ENCODE measurements at places on chromosomes 13 and 19.
A peak's percentile ranks its signal among the peaks of the same experiment; 100 is the strongest.

DNA sequence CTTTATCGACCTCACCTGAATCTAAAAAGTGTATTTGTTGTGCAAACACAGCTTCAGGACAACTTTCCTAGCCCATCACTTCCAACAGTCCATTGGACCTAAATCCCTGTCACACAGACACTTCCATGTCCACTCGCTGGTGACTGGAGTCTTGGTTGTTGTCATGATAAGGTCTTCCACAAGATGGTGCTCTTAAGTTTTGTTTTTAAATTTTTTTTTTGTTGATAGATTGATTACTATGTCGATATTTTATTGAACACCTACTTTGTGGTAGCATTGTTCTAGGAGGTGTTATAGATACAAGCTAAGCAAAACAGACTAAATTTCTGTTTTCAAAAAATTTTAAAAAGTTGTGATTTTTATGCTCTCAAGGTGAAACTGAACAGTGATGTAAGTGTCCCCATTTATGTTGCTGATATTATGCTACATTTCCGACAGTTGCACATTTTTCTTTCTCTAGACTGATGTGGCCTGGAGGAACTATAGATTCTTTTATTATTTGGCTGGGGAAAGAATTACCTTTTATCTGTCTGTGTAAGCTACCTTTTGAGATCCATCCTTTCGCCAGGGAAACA lies 8.1 kb upstream of the ERICH6B start:
- no peak for DNase-seq

GRCh38 chr13:107743983-107744382 lies 471.4 kb downstream of the LIG4 start:
- DNase-seq: no peak

- peak; percentile 56 for DNase-seq
Measured at GRCh38 chr19:29666578-29667386, 1.5 kb downstream of the PLEKHF1 start.

GRCh38 chr13:40440990-40441820 lies 225.2 kb downstream of the FOXO1 start:
- no peak for DNase-seq

- DNase-seq: peak; percentile 66
Measured at GRCh38 chr19:49746206-49746958, 16.7 kb downstream of the TSKS start.

DNA sequence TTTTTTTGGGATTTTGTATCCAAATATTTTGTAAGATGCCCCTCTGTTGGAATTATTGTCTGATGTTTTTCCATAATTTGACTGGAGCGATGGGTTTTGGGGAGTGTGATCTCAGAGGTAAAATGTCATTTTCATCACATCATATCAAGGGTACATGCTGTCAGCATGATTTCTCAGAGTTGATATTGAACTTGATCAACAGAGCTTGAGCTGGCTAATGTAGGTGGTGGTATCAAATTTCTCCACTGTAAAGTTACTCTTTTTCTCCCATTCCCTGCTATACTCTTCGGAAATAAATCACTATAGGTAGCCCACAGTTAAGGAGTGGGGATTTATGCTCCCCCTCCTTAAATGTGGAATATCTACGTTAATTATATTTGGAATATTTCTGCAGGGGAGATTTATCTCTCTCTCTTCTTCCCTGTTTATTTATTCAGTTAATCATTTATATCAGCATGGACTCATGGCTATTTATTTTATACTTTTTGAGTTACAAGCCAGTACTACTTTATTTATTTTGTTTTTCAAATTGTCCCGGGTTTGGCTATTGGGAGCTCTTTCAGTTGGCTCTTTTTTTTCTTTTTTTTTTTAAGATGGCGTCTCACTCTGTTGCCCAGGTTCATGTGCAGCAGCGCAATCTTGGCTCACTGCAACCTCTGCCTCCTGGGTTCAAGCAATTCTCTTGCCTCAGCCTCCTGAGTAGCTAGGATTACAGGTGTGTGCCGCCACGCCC lies 8.8 kb downstream of the SETDB2 start:
- no peak for DNase-seq

GRCh38 chr19:19485161-19485997 lies 30.0 kb downstream of the TSSK6 start:
- no peak for DNase-seq

GRCh38 chr13:99197117-99197651 lies 3.5 kb upstream of the UBAC2 start:
- DNase-seq: no peak

- DNase-seq: no peak
Measured at GRCh38 chr13:90238413-90238812, 1109.1 kb upstream of the MIR17HG start.

DNA sequence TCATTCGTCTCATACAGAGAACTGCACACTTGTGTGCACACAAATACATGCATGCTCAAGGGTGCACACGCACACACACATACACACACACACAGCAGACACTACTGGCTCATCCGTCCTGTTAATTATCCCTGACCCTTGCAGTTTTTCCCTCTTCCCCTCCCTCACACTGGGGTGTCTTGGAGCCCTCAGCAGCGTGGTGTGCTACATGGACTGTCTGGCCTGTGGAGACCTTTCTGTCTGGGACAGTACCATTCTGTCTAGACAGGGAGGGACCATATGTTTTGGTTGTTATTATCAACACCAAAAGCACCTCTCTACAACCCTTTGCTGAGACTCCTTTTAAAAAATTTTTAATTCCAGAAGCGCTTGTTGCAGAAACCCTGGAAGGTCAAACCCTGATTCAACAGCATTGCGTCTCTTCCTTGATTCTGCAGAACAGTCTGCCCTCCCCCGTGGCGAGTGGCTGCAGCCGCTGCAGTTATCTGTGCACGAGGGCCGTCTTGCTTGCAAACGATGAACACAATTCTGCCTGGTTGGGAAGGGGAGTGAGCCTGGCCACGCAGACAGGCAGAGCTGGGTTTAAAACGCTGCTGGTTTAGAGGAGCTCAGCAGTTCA lies 374.0 kb downstream of the IRS2 start:
- no peak for DNase-seq

DNA sequence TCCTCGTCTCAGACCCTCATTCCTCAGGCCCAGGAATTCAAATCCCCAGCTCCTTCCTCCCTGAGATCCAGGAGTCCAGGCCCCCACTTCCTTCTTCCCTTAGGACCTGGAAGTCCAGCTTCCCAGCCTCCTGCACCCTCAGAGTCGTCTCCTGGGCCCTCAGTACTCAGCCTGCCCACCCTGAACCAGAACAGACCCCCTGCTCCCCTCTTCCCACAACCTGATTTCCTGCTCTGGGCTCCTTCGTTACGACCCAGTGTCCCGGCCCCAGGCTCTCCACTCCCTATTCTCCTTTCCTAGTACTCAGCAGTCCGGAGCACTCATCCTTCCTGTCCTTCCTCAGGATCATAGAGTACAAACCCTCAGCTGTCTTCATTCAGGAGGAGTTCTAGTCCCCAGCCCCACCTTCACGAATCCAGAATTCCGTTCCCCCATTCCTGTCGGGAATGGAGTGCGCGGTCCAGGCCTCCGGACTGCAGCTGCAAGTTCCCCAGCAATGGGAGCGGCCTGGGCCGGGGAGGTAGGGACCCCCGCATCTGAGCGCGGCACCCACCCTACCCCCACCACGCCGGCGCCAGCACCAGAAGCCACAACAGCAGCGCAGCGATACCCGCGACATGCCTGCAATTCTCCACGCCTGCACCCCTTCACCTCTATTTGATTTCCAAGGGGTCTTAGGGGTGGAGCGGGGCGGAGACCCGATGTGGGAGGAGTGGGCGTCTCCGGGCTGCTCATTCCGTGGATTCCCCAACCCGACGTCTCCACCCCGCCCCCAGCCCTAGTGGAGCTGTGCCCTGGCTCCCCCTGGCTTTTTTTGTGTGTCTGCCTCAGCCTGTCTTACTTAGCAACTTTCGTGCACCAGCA lies 12.7 kb downstream of the EGLN2 start:
- peak; percentile 54 for DNase-seq

DNA sequence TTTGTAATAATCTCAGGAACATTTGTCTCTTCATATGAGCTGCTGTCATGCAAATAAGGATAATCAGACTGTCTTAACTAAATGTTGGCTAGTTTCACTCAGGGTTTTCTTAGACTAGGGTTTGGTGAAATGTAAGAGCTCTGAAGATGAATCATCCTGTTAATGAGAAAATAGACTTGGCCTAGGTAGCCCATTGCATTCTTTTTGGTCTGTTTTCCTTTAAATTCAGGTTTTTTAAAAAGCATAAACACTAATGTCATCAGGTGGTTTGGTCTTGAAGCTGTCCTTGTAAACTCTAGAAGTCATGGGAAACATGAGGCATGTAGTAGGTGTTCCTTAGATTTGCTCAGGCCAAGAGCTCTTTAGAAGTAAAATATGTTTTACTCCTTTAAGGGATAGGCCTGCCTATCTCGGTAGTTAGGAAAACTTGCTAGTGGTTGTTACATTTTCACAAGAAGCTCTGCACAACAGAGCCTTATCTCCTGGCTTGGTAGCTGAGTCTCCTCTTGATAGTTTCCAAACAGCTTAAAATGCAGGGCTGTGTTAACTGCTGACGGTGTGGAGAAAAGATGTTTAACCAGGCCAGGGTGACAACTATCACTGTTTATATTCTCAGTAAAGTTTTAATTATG lies 62.0 kb upstream of the C1QTNF9B start:
- no peak for DNase-seq

DNA sequence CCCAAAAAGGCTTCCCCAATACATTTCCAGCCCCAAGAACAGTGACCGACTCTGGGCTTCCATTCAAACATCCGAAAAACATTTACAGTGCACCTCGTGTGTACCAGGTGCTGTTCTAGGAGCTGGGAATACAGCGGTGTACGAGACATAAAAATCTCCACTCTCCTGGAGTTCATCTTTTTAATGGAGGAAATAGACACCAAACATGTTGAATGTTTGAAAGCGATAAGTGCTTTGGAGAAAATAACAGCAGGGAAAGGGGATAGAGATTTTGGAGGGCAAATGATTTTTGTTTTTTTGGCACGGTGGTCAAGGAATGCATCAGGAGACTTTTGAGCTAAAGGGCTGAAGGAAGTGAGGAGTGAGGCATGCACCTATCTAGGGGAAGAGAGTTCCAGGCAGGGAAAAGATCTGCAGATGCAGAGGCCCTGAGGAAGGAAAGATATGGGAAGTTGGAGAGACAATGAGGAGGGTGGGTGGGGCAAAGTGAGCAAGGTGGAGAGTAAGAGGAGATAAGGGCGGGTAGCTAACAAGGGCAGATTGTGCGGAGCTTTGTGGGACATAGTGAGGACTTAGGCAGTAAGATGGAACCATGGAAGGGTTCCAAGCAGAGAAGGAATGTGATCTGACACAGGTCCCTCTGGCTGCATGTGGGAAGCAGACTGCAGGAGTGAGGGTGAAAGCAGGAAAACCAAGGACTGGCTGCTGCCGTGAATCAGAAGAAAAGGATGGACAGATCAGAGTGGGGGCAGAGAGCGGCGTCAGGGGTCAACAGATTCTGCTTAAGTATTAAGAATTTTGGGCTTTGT lies 703 bp upstream of the FBL start:
- no peak for DNase-seq

DNA sequence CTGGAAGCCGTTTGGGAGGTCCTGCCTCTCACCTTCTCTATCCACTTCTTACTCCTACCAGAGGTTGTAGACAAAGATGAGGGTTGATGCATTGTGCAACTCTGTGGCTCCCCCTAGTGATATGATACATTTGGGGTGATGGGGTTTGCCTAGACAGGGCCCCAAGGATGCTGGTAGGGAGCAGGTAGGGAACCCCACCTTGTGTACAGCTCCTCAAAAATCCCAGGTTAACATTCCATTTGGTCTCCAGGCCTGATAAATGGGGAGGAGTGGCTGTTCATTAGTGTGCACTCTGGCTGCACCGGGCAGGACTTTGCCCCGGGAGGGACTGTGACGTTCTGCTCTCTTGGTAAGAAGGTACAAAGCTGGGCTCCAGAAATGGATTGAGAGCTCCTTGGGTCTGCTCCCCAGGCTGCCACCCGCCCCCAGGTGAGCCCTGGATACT lies 19.2 kb downstream of the SIGLEC8 start:
- peak; percentile 60 for DNase-seq

GRCh38 chr13:70708775-70709174 lies 600.5 kb upstream of the KLHL1 start:
- no peak for DNase-seq

DNA sequence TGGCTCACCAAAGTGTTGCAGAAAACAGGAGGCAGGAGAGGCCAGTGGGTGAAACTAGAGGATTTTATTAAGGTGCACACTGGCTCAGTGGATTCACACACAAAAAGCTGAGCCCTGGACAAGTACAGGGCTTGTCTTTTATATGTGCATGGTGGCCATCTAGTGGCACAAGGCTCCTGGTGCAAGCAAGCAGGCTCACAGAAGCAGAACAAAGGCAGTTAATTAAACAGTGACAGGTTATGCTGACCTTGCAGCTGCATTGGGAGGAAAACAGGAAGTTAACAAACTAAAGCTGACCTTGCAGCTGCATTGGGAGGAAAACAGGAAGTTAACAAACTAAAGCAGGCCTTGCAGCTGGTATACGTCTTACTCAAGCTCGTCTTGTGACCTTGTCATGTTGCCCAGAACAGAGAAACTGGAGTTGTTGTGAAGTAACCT lies 65.3 kb upstream of the ZNF681 start:
- DNase-seq: peak; percentile 46

GRCh38 chr19:7534531-7535046 lies 928 bp upstream of the PNPLA6 start:
- peak; percentile 60 for DNase-seq

GRCh38 chr13:109779074-109779473 lies 7.3 kb downstream of the IRS2 start:
- peak; percentile 60 for DNase-seq
